ENCODE measurements at places on chromosomes 7 and 10.

GRCh38 chr10:100038561-100039071 is 28.9 kb upstream of the DNMBP start:
- DNase-seq = no peak

- no peak for DNase-seq
Observed at GRCh38 chr7:1902231-1902855, 232.3 kb downstream of the ELFN1 start.

- DNase-seq = no peak
Observed at GRCh38 chr7:31816810-31817209, 129.8 kb downstream of the PPP1R17 start.

DNA sequence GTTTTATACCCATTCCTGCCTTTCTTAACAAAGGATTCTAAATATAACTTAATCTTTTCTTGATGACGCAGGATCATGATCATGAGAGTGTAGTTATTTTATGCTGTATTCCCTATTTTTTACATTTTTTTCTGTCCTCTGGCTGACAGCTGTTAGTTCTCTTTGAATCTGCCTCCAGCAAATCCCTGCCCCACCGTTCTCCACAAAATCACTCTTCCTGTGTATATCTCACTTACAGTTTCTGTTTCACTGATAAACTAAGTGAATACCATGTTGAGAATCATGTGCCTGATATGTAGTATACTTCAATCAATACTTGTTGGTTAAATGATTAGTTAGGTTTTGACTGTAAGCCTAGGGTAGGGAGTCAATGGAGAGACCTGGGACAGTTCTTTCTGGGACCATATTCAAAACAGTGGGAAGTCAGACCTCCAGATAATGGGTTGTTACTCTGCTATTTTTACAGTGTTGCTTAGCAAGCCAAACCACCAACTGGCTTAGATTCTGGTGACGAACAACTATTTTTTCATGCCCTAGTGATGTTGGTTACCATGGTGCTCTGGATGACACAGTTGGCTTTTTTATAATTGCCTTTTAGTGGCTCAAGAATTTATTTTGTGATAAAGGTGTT is 12.8 kb downstream of the CNNM1 start:
- no peak for DNase-seq

GRCh38 chr7:33495207-33495606 is 365.8 kb downstream of the BBS9 start:
- DNase-seq = no peak

- no peak for DNase-seq
Observed at GRCh38 chr7:112105584-112106530, 100.3 kb downstream of the DOCK4 start.

- no peak for DNase-seq
Observed at GRCh38 chr10:127468632-127469031, 80.5 kb upstream of the NPS start.

DNA sequence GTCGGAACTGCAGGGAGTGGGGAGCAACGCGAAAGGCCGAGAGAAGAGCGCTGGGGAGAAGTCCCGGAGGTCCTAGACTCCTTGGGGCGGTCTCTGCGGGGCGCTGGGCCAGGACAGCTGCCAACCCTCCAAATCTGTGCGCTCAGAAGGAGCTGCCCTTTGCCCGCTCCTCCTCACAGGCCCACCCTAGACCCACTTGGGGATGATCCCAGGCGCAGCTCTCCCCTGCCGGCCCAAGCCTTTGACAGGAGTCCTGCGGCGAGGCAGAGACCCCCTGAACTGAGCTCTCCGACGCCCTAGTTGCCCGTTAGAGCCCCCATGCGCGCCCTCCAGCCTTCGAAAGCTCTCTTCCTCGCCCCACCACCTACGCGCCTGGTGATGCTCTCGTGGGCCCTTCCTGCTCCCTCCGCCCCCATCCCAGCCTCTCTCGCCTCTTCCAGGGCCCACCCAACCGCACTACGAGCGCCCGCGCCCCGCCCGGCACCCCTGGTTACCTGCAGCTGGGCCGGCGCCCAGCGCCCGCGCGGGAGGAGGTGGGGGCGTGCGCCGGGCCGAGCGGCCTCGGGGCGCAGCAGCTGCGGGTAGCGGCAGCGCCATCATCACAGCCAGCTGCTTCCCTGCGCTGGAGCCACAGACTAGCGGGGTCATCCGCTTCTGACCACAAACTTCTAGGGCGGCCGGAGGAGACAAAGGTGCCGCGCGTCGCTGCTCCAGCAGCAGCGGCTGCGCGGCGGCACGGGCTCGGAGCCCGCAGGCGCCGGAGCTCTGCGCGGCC is 353.4 kb downstream of the DNAJB6 start:
- DNase-seq = no peak

DNA sequence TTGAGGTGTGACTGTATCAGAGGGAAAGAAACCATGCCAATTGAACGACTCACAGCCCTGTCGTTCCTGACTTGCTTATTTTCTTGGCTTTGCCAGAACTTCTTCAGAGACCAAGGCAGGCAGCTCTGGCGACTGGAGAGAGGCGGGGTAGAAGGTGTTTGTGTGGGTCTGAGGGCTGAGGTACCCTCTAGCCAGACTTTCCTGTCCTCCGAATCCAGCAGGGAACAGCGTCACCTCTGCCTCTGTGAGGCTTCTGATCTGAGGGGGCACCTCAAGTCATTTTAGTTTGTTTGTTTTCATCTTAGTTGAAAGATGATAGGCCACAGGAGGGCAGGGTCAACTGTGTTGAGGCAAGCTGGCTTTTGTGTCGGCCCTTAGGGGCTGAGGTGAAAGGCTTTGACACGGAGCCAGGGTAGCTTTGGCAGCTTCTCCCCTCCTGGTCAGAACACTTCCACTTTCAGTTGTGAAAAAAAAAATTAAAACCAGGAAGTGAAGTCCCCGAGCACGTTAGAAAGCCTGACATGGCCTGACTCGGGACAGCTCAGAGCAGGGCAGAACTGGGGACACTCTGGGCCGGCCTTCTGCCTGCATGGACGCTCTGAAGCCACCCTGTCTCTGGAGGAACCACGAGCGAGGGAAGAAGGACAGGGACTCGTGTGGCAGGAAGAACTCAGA is 1.9 kb downstream of the ACSL5 start:
- DNase-seq = peak; percentile 82

- no peak for DNase-seq
Observed at GRCh38 chr7:36468370-36469101, 78.9 kb downstream of the ANLN start.

- DNase-seq = no peak
Observed at GRCh38 chr10:132566892-132567291, 29.3 kb downstream of the INPP5A start.

GRCh38 chr10:23037152-23037551 is 58.2 kb upstream of the MSRB2 start:
- DNase-seq = no peak

DNA sequence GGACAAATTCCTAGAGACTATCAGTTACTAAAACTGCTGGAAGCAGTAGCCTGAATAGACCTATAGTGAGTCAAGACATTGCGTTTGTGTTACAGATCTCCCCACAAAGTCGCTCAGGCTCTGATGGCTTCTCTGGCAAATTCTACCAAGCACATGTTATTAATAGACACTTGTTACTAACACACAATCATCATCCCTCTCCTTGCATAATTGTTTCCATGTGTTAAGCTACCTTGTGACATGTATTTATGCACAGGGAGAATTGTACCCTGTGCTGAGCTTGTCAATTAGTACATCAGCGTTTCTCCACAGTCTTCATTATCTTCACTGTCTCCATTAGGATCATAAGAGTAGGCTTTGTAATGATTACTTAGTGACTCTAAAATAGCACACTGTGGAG is 31.2 kb downstream of the DYNC2I1 start:
- DNase-seq = no peak

DNA sequence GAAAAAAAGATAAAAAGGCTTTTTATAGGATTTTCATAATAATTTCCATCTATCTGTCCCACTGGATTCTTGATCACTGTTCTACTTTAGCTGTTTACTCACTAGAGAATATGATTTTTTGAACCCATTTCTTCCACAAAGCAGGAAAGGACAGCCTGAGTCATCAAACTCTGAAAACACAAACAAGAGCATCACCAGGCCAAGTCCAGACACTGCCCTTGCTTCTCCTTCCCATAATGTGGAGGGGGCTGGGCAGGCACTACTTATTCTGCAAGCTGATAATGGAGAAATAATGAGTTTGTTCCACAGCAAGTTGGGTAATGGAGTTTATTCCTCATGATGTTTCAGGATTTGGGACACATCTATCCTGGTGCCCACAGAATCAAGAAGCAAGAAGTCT is 13.0 kb upstream of the KCNIP2 start:
- no peak for DNase-seq

DNA sequence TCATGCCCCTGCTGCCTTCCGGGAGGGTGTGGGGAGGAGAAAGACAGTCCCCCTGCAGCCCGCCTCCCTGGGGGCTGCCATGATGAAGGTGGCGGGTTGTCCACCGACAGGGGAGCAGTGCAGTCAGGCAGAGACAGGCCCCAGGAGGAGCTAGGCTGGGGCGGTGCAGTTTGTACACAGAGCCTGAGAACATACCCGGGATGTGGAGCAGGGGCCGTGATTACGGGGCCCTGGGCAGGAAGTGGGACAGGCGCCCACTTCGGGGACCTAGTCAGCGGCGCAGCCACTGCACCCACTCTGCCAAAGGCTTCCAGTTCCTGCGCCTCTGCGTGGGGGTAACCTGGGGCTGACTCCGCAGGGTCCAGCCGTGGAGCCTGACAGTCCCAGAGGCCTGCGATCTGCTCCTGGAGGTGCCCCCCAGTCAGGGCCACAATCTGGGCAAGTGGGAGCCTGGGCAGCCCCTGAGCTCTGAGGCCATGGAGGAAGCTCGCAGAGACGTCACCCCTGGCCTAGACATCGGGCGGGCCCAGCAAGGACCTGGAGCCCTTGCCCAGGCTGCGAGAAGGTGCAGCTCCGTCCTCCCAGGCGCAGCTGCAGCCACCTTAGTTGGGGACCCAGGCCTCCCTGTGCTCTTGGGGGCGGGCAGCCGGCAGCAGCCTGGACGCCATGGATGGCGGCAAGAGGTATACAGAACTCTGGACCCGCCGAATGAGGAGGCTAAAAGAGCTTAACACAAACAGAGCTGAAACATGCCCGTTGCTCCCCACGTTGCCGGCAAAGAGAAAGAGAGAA is 1356.8 kb downstream of the XPNPEP1 start:
- no peak for DNase-seq

DNA sequence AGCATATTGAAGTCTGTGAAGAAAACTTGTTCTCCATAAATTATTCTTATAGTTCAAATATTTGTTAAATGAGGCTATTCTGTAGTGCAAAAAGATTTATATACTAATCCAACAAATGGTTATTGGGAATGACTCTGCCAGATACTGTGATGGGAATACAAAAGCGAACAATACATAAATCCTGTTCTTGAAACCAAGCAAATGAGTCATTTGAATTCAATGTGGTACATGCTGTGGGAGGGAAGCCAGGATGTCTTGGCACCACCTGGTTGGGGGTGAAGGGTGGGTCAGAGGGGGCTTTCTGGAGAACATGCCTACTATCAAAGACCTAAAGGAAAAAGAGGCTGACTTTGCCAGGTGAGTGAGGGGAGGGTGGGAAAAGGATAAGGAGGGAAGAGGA is 594.2 kb downstream of the CALN1 start:
- DNase-seq = no peak

DNA sequence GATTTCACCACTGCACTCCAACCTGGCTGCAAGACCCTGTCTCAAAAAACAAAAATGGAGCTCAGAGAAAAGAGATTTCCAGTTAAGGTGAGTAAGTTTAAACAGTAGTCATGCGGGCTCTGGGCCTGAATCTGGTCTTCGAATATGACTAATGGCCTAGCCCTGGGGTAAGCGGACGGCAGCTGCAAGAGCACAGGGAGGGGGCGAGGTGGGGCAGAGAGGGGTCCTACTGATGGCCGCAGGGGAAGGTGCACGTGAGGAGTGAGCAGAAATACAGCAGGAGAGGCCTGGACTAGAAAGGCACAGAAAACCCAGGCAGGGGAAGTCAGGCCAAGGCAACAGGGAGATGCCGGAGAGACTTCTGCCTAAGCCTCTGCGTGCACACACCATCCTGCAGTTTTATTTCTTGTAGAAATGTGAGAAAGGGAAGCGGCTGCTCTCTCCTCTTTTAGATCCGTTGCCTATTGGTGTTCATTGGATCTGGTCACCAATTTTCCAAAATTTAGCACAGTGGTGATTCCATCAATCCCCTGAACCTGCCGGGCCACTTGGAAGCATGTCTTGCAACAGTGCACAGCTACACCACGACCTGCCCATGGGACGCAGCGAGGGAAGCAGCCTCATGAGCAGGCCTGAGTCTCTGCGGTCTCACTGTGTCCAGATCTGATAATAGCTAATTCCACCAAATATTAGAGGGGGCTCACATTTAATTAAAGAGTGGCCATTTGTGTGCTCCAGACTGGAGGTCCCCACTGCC is 139.0 kb downstream of the PAXIP1 start:
- DNase-seq = no peak

DNA sequence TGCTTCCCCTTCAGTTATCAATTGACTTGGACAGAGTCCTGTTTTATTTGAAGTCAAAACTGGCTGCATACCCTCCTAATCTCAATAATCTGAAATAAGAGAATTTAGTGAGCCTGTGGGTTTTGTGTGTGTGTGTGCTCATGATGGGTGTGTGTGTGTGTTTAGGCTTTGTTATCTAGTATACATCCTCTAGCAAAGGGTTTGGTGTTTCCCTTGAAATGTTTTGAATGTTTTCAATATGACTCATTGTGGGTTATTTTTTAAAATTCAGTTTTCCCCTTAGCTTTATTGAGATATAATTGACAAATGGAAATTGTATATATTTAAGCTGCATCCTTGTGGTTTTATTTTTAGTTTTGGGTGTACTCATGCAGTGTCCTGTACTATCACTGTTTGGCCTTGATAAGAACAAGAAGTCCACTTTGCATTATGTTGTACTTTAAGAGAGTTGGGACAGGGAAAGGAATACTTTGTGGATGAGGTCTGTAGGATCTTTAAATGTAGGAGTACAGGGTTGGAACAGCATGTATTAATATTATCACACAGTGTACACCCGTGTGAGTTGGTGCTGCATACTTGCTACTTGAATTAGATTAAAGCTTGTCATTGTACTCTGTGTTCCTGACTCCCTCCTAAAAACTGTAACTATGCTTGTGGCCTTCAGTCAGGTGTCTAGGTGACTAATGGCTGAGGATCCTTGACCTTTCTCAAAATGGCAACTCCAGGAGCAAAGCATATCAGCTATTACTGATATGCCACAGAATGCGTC is 58.3 kb downstream of the VCL start:
- DNase-seq = no peak

- DNase-seq = no peak
Observed at GRCh38 chr10:105025092-105025491, 384.0 kb downstream of the SORCS3 start.

DNA sequence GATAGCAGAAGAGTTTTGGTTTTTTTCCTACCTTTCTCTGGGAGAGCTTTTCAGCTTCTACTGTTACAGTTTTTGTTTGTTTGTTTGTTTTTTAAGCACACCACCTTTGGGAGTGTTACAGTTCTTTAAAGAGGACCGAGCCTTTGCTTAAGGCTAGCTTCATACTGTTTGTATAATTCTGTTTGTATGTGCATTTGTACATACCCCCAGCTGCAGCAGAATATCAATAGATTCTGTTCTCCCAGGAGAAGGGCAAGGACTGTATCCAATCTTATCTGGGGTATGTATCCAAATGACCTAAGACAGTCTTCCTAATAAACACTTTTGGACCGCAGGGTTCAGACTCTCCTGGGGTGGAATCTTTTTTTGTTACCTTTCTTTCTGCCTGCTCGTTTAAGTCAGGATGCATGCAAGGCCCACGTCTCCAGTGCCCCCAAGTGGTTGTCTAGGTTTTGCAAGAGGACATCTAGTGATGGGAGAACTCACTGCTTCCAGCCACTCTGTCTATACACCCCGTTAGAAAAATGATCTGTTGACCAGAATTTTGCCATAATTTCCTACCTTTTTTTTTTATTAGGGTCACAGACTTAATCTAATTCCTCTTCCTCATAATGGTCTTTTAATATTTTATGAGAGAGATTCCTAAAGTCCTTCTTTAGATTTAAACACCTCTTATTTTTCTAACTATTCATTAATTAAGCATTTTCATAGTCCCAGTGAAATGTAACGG is 23.9 kb downstream of the NRF1 start:
- peak; percentile 70 for DNase-seq

Data from B cell (primary cell).